Activated T-cell treated with anti-CD3 and anti-CD28 coated beads for 1 hour (primary cell): ENCODE measurements at places on chromosomes 5 and 9.

GRCh38 chr9:81317939-81318338, 371.4 kb downstream of the TLE1 start:
- no peak for DNase-seq

DNA sequence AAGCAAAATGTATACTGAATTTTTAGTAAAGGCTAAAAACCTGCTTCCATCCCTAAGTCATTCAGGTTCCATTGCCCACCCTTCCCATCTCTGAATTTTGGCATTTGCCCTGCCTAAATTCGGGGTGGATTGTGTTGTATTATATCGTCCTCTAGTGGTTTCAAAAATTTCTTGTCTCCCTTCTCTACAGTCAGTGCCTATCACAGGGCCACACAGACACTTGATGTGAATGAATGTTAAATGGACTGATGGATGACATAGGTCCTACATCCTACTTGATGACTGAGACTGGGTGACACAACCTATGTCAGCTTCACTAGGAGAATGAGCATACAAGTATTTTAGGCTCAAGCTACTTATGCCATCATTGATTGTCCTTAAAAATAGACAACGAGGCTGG, 45.6 kb upstream of the SLC30A5 start:
- no peak for DNase-seq

GRCh38 chr9:18350036-18350435, 123.9 kb upstream of the ADAMTSL1 start:
- DNase-seq: no peak

DNA sequence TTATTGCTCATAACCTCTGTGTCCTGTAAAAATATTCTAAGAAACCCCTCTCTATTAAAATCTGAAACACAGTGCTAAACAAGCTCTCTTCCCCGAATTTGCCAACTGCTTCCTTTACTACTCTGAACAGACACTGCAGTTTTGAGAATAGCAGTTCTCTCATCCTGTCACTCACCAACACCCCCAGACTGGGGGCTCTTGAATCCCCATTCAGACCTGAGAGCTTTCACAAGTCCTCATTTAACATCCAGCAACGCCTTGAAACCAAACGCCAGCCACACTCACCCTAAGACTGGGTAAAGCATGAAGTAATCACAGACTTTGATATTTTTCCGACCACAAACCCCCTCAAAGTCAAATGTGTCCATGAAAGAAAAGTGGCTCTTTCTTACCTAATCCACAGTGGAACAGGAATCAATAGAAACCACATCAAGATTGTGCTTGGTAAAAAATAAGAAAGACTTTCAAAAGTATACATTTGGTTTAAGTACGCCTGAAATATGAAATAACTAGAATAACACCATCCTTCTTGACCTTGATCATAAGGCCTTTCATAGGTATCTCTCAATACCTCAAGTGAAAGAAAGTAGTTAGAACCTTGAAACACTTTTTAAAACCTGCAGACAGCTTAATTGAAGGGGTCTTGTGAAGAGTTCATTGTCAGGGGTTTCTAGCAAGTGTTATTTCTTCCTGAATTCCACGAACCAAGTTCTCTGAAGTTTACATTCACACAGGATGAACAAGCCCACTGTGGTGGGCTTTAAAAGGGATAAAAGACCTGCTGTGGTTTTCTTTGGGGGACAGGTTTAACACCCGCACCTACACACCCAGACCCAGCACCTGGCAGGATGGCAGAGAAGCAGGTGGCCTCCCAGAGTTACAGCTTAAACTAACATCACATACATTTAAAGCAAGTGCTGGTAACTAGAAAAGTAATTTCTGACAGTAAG, 412.6 kb downstream of the MLLT3 start:
- DNase-seq: peak; percentile 2

GRCh38 chr9:114688379-114688778, 6.4 kb upstream of the TEX48 start:
- no peak for DNase-seq

- no peak for DNase-seq
Measured at GRCh38 chr9:121841771-121842611, 190.6 kb downstream of the DAB2IP start.

- DNase-seq: no peak
Measured at GRCh38 chr5:150636391-150637244, 3.8 kb upstream of the SYNPO start.

GRCh38 chr5:68189613-68190012, 25.9 kb upstream of the PIK3R1 start:
- DNase-seq: no peak

GRCh38 chr9:112487799-112488340, 1.2 kb downstream of the KIAA1958 start:
- DNase-seq: no peak

DNA sequence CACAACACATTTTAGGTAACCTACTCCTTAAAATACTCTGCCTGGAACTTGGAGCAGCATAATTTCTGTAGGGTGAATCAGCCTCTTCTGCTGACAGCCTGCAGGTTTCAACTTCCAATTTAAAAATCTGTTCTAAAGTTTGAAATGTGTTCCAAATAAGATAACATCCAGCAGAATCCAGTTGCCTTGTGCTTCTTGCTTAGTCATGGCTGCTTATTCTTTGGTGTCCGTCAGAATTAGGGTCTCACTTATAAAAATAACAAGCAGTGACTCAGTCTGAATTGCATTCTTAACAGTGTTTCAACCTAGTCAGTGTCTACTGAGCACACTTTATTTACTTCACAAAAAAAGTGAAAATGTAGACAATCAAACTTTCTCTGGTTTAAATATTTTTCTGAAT, 3.7 kb downstream of the CDH6 start:
- DNase-seq: no peak

GRCh38 chr5:96220610-96221390, 212.2 kb downstream of the PCSK1 start:
- DNase-seq: no peak

- no peak for DNase-seq
Measured at GRCh38 chr5:8341406-8341805, 472.5 kb downstream of the MTRR start.

DNA sequence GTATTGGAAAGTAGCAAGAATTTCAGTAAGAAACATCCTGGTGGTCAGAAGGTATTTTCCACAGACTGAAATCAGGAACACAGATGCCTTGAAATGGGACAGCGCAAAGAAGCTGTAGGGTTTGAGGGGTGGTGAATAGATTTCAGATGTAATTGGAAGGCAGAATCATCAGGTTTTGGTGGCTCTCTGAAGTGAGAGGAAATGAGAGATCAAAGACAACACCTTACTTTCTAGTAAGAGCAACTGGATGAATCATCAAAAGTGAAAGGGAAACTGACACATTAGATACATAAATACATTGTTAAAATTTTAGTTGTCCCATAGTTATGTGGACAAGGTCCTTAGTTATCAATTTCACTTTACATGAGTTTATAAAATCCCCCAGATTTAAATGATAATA, 188.2 kb upstream of the SLC27A6 start:
- no peak for DNase-seq

DNA sequence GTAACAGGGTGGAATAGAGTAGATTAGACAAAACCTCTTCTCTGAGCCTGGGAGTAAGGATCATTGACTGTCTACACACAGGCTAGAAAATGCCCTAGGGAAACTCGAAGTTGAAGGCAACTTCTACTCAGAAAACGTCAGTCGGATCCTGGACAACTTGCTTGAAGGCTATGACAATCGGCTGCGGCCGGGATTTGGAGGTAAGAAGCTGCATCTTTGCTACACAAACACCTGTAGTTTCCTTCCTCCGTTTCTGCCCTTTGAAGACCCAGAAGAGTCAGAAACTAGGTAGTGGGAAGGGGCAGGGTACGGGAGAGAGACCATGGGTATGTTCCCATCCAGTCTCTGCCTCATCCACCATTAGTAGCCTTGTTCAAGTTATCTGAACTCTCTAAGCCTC, 628 bp downstream of the GABRA6 start:
- no peak for DNase-seq

- DNase-seq: no peak
Measured at GRCh38 chr9:99778836-99779235, 42.8 kb upstream of the NR4A3 start.

- no peak for DNase-seq
Measured at GRCh38 chr5:116038817-116039216, 6.5 kb downstream of the ARL14EPL start.

DNA sequence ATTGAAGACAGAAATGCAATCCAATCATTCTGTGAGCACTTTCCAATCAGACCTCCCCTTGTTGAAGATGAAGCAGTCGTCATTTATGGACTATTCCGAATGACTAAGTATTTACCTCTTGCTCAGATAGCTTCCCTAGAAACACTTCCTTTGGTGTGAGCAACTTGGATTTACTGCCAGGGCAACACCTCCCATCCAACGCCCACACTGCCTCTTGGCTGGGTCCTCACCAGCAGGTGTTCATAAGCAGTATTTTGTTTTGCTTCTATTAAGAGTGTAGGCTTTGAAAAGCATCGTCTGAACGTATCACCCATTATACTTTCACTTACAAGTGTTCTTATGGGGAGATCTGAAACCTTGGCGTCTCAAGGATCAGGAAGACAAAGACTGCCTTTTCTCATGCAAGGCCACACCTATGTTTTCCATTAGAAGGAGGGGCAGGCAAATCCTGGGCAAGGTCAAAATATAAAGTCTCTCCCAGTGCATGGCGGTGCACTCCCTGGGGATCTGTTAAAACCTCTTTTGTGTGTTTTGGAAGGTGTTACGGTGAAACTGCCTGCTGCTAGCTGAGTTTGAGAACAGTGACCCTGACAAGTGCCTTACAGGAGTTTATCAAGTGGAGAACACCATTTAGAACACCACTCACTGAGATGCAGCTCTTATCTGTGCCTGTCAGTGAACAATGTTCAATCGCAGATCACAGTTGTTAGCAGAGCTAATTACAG, 10.6 kb upstream of the MARCHF3 start:
- DNase-seq: no peak

DNA sequence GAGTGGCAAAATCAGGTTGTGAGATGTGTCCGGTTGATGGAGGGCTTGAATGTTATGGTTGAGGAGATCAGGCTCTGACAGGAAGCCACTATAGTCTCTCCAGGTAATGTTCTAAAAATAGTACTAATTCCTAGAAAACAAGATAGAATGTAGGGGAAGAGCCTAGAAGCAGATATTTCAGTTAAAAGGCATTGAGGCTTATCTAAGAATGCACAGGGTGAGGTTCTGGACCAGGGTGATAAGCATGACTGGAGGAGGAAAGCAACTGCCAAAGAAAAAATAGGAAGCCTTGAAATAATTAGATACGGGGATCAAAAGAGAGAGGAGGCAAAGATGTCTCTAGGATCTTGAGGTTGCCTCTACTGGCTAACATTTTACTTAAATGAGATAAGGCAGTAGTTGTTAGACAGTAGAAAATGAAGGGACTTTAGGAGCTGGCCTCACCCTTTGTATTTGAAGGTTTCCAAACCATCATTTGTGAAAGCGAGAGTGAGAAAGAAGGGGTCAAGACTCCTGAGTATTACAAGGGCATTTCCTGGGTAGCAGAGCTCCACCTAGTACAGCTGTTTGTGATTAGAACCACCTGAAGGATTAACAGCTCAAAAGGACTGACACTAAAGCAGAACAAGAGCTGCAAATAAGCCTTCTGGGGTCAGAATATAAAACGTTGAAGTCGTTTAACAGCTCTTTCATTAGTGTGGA, 15.4 kb upstream of the ARL15 start:
- DNase-seq: no peak

- DNase-seq: no peak
Measured at GRCh38 chr5:125012727-125013451, 266.4 kb upstream of the ZNF608 start.

DNA sequence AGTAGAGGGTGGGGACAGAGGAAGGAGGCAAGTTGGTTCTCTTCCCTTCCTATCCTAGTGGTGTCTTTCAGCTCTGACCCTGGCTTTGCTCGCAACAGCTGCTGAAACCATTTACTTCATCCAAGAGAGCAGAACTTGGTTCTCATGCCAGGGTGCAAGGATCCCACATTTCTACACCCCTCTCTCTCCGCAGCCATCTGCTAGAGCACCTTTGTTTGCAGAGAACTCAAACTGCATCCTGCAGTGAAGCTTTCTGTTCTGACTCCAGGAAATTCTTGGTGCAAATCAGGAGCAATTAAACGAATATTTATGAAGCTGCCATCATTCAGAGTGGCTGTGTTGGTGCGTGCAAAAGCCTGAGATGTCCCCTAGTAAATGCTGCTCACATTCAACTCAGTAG, 31.9 kb downstream of the NEUROG1 start:
- no peak for DNase-seq

DNA sequence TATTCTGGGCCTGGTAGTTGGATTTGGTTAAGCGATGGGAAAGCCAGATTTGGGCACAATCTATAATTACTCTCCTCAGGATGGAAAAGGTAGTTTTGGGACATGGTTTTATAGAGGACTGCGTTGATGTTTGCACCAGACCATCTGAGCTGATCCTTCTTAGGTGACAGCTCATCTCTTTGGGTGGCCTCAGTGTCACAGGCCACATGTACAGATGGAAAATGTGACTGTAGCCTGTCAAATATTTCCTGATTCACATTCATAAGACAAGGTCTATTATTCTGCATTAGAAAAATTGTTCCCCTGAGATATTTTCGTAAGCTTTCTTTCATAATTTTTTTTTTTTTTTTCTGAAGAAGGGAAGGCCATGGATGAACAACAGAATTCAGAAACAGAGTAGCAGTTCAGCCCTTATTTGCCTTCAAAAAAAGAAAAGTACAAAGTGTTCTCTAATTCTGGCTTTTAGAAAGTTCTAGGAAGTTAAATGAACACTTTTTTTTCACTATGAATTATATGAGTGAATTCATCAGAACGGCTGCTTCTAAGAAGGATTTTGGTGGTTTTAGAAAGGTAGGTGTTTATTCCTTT, 81.0 kb downstream of the NNT start:
- DNase-seq: no peak

DNA sequence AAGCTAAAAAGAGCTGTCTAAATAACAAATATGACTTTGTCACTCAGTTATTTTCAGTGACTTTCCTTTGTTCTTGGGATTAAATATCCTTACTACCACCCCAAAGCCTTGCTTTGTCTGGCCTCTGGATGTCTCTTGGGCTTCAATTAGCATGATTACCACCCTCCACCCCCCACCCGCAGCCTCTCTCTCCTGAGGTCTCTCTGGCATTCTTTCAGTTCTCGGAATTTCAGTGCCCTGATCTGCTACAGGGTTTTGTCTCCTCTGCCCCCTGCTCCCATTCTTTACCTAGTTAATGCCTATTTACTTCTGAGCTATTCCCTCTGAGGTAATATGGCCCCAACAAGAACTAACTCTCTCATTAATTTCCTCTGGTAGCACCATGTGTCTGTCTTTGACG, 376.4 kb downstream of the DEPDC1B start:
- no peak for DNase-seq

GRCh38 chr9:134344068-134344799, 18.0 kb downstream of the RXRA start:
- peak; percentile 12 for DNase-seq

GRCh38 chr5:3362606-3362910, 233.1 kb upstream of the IRX1 start:
- no peak for DNase-seq
